NK-92 treated with Interleukin-12 subunit alpha and Interleukin-12 subunit beta, amount 100 ng/mL, for 24 hours (cell line): ENCODE measurements at places on chromosomes 2 and 18.

GRCh38 chr2:98607104-98607503 is 1.2 kb downstream of the COA5 start:
- no peak for DNase-seq

DNA sequence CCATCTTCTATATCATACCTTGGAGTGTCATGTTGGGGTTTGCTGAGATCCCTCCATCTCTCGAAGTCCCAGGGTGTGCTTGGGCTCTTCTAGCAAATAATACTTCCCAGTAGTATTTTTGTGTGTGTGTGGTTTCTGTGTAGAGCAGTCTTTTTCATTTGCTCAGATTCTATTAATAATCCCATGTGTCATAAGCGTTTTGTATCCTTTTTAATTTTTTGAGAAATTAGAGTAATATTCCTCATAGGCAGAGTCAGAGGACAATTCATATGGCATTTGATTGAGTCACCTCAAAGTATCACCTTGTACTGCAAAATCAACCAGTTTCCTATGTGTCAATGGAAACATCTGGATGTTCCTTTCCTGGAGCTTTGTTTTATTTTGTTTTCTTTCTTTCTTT is 37.4 kb upstream of the PPP1R1C start:
- DNase-seq: no peak

- no peak for DNase-seq
Measured at GRCh38 chr2:33322612-33323011, 153.8 kb upstream of the RASGRP3 start.

GRCh38 chr2:143698888-143699570 is 569.8 kb downstream of the ARHGAP15 start:
- no peak for DNase-seq

- DNase-seq: no peak
Measured at GRCh38 chr2:75792996-75793395, 82.3 kb upstream of the GCFC2 start.

- no peak for DNase-seq
Measured at GRCh38 chr2:70712916-70713315, 55.1 kb downstream of the ADD2 start.

DNA sequence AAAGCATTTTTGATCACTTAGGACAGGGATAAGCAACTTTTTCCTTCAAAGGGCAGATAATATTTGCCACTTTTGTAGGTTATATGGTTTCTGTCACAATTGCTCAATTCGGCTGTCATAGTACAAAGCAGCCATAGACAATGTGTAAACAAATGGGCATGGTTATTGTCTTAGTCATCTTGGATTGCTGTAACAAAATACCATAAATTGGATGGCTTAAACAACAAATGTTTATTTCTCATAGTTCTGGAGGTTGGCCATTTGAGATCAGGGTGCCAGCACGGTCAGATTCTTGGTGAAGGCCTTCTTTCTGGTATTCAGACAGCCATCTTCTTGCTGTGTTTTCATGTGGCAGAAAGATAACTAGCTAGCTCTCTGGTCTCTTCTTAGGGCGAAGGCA is 91.2 kb downstream of the TAF4B start:
- no peak for DNase-seq

DNA sequence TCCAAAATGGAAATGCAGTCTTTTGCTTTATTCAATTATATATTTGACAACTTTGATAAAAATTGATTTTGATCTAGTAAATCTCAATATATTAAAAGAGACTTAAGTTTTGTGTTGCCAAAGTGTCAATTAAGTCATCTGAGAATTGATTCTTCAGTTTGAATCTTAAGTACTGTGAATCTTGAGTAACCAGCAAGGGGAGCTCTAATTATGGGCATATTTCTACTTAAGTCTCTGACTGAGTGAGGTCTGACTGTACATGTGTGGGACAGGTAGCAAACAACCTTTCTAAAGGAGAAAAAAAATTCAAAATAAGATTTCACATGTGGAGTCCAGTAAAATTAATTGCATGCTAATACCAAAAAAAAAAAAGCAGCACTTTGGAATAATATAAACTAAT is 503.7 kb upstream of the SLC8A1 start:
- DNase-seq: no peak

- DNase-seq: no peak
Measured at GRCh38 chr2:111028720-111029119, 92.0 kb upstream of the BCL2L11 start.

GRCh38 chr2:37454851-37455762 is 110.7 kb downstream of the QPCT start:
- DNase-seq: no peak

GRCh38 chr2:227411320-227411989 is 23.7 kb upstream of the SCYGR1 start:
- DNase-seq: peak; percentile 22

- no peak for DNase-seq
Measured at GRCh38 chr2:39875182-39875913, 96.3 kb upstream of the THUMPD2 start.

- DNase-seq: no peak
Measured at GRCh38 chr2:115327061-115327460, 884.6 kb downstream of the DPP10 start.

GRCh38 chr2:36560726-36561125 is 37.2 kb downstream of the FEZ2 start:
- DNase-seq: no peak

DNA sequence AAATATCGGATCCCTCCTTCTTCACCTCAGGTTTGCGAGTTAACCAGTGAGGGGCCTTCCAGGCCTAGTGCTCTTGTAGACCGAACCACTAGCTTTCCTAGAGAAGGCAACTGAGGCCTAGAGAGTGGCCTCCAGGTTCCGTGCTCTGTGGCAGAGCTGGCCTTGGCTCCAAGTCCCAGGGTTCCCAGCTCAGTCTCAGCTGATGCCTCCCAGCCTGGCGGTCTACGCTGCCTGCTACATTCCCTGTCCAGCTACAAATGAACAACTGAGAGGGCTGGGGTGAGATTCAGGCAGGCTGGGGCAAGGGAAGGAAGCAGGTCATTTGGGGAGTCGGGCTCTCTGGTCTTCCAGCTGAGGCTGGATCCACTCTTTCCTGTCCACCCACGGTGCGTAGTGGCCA is 2.3 kb downstream of the STEAP3 start:
- no peak for DNase-seq

DNA sequence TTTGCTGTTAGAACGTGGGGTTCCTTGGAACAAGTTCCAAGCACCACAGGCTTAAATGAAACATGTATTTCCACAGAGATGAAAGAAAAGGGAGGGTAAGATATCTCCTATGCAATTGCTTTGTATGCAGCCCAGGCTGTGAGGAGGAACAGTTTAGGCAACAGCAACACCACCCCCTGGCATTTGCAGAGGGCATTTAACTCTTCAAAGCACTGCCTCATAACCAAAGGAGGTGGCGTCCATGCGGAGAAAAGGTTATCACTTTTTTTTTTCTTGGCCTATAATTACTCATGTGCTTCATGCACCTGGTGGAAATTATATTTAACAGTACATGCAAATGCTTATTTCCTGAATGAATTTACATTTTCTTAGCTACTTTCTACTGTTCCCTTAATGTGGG is 286.0 kb downstream of the LPIN1 start:
- DNase-seq: no peak

- no peak for DNase-seq
Measured at GRCh38 chr2:65537651-65538385, 105.4 kb upstream of the SPRED2 start.

- no peak for DNase-seq
Measured at GRCh38 chr2:159124931-159125467, 156.6 kb downstream of the TANC1 start.

DNA sequence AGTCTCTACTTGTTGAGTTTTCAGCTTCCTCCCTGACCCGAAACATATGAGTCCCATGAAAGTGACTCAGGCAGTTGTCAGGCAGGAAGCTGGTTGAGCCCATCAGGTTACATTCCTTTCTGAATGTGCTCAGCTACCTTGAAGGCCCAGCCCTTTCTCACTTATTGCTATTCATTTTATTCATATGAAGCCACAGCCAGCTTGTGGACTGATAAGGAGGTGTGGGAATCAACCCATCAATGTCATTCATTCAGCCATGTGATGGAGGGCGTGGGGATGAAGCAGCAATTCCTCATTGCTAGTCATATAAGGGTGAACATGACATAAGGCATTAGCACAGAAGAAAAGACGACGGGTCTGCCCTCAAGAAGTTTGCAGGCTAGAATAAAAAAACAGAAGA is 5.3 kb upstream of the VPS4B start:
- DNase-seq: no peak

DNA sequence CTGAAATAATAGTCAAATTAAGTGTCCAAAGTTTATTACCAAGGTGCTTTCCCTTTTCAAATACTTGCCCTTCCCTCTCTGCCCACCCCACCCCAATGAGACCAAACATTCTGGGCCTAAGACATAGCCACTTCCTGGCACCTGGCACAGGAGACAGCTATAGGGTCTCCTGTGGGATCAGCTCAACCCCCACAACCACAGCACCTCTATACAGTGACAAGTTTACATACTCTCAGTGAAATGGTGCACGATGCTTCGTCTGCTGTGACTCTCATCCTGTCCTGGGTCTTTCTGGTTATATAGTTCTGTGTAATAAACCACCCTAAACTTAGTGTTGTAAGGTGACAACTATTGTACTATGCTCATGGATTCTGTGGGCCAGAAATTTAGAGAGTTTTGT is 466.2 kb downstream of the FBXO15 start:
- DNase-seq: no peak

GRCh38 chr2:39266916-39267434 is 23.2 kb upstream of the CDKL4 start:
- DNase-seq: no peak

DNA sequence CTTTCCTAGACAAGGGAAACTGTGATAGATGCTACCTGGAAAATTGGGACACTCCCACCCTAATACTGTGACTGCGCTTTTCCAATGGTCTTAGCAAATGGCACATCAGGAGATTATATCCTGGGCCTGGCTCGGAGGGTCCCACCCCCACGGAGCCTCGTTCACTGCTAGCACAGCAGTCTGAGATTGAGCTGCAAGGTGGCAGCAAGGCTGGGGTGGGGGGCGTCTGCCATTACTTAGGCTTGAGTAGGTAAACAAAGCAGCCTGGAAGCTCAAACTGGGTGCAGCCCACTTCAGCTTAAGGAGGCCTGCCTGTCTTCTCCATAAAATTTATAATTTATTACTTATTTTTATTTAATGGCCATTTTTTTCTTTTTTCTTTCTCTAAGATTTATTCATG is 802.1 kb upstream of the SLC39A10 start:
- no peak for DNase-seq

GRCh38 chr2:136122661-136123060 is 4.7 kb upstream of the CXCR4 start:
- no peak for DNase-seq

DNA sequence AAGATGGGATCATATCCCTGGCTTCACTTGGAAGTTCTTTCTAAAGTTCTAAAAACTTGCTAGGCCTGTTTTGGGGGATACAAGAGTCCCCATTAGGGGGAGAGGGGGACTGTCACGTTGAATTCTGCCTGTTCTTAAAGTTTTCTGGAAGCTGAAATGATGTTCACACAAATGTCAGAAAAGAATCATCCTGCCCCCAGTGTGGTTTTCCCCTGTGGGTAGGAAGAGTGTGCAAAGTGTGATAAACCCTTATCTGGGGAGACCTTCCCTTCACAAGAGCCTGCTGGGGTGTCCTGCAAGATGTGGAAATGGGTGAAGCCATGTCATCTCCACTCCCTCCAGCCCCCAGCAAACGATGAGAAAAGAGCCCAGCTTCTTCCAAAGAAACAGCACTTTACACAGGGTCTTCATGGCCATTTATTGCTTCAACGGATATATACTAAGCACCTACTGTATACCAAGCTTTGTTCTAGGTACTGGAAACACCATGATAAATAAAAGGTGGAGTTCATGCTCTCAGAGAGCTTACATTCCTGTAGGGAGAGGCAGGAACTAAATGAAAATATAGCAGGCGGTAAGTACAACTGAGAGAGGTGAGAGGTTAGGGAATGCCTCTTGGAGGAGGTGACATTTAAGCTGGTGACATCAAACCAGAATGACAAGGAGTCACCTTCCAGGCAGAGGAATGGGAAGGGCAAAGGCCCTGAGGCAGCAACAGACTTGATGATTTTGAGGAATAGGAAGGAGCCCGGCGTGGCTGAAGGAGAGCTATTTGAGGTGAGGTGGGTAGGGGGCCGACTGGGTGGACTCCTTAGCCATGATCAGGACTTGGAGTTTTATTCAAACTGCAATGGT is 1.6 kb downstream of the MFSD2B start:
- DNase-seq: no peak
